Occipital lobe (tissue), 3 donors: ENCODE measurements at places on chromosomes 2 and 18. TPM values are rescaled to one million over a fixed set of nuclear protein-coding genes. Genes with fewer than 3 reads are reported as not detected.

The CDH19 gene
- total RNA-seq, result under 0.01 TPM

The BOK gene
- 22.8 TPM for total RNA-seq

The IL36B gene
- total RNA-seq, result not detected

The PIEZO2 gene
- 8.0 TPM for total RNA-seq

- DNase-seq, result no peak
Observed at GRCh38 chr18:10081492-10081891, 167.7 kb downstream of the VAPA start.

- no peak for DNase-seq
Observed at GRCh38 chr2:190881084-190881597, 520 bp downstream of the GLS start.

DNA sequence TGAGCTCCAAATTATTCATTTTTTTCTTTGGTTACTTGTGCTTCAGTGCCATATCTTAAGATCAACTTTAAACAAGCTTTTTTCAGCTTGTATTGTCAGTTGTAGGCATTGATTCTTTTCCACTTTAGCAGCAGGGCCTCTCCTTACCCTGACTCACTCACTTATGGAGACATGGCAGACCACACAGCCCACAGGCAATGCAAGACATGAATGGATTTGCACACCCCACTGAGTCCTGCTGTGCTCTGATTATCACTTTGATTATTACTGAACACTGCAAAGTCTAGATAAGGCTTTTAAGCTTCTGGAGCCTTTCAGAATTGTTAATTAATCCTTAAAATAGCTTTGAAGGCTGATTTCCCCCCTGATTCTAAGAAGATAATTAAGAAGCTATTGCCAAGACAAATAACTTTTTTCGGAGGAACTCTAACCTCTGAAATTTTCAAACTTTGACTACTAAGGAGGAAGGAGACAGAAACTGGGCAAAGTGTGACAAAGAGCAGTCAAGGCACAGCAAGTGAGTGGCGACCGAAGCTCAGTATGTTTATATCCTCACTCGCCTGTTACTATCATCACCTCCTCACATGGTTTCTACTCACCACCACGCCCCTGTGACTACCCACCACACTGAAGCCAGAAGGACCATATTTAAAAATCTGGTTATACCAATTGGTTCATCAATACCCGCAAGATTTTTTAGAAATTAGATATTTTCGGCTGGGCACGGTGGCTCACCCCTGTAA is 43.3 kb downstream of the CACNB4 start:
- DNase-seq, result no peak

DNA sequence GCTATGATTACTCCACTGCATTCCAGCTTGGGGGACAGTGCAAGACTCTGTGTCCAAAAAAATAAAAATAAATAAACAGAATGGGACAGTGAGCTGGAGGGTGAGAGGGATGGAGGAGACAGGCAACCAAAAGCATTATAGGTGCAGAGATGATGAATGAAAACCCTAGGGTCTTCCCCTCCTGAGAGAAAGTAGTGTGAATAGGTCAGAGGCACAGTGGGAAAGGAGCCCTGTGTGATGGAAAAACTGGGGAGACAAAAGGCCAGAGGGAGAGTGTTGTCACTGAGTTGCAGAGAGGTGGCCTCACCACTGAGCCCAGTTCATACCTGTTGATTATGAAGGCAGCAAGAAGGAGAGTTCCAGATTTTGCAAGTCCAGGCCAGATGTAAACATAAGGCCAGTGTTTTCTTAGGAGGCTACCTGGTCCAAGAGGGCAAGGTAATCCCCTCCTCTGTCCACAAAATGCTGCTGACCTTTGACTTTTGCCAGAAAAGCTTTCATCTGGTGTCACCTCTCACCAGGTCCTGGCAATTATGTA is 17.6 kb upstream of the AGFG1 start:
- no peak for DNase-seq
